ENCODE measurements at places on chromosomes 6 and 20.

DNA sequence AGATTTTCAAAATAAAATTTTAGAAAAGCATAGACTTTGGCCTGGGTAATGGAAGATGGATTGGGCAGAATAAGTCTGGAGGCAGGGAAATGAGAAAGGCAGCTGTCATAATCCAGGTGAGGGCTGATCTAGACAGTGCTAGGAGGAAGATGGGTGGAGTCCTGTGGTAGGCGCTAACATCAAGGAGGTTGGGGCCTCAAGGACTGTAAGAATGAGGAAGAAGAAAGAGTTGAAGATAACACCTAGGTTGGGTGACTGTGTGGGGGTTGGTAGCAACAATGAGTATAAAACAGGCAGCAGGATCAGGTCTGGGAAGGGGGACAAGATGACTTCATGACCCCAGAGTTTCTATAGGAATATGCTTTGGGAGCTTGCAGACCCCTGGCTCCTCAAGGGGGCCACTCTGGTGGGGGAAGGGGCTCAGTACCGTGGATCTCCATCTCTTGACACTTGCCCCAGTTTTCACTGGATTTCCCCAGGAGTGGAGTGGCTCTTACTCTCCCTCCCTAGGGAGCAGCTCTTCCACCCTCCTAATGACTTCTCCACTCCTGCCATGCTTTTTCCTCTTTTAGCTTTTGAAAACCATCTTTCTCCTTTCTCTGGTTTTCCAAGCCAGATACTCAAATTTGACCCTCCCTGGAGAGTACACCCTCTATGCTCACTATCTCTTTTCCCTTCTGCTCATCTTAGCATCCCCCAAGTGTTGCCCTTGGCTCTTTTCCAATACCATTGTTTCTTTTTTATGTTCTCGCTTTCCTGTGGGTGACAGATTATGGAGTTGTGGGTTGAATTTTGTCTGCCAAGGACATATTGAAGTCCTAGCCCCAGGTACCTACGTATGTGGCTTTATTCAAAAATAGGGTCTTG is 14.8 kb downstream of the TRIM31 start:
- DNase-seq: no peak

DNA sequence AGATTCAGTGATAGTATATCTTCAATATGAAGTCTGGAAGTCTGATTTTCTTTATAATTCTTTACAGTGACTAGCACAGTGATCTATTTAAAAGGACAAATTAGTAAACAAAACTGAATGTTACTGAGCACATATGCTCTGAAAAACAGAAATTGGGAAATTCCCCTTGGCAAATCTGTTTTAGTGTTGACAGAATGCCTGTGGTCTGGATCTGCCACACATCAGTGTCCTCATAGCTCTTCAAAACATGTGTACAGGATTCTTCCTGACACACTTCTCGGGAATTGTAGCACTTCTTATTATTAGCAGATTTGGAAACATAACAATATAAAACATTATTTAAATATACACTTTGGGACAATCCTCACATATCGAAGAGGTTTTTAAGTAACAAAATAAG is 354.3 kb downstream of the COL12A1 start:
- DNase-seq: peak; percentile 43

DNA sequence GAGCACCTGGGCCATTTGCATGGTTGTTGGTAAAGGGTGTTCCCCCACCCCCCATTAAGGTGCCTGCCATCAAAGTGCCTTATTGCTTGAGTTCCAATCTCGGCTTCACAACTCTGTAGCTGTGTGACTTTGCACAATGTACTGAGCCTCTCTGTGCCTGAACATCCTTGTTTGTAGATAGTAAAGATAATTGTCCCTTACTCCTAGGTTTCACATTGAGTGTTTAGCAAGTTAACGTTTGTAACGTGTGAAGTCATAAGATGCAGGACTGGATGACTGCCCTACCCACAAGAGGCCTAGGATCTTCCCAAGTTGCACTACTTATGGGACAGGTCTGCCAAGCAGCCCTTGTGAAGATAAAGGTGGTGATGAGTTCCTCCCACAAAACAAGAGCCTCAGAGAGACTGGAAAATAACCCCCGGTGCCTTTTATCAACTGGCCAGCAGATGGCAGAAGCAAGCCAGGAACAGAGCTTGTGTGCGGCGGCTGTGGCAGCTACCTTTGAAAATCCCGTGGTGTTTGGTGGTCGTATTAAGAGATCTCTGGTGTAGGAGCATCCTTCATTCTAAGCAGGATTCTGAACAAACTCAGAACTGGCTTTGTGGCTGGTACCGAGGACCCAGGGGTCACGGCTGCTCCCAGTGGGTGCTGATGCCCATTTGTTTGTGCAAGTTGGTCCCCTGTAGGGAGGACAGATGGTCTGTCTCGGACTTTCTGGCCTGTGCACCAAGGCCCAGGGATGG is 99.1 kb downstream of the CDH26 start:
- DNase-seq: peak; percentile 67

GRCh38 chr6:96059586-96059985 is 43.8 kb downstream of the FUT9 start:
- DNase-seq: no peak
